ENCODE measurements at places on chromosomes 3 and 15.

GRCh38 chr3:46393011-46393410 is 13.9 kb downstream of the CCR5AS start:
- no peak for DNase-seq

DNA sequence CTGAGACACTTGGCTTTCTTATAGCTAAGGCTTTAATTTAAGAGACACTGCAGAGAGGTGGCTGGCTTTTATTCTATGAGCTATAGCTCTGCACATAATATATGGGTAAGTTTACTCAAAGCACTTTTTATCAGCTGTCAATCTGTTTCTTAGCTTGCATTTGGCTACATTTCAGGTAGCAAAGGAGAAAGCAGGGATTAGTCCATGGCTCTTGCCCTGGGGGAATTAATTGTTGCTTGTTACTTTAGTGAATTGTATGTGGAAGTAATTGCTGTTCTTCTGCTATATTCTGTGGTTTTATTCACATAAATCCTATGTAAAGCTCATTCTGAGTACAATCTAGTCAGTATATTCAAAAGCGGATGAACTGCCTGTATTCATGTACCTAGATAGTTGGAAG is 14.4 kb upstream of the CCDC39 start:
- no peak for DNase-seq

- DNase-seq: no peak
Measured at GRCh38 chr3:110625201-110625747, 446.3 kb upstream of the NECTIN3 start.

- DNase-seq: no peak
Measured at GRCh38 chr15:98893401-98893800, 114.2 kb downstream of the PGPEP1L start.

- DNase-seq: no peak
Measured at GRCh38 chr3:124840331-124840730, 46.8 kb downstream of the ITGB5 start.

DNA sequence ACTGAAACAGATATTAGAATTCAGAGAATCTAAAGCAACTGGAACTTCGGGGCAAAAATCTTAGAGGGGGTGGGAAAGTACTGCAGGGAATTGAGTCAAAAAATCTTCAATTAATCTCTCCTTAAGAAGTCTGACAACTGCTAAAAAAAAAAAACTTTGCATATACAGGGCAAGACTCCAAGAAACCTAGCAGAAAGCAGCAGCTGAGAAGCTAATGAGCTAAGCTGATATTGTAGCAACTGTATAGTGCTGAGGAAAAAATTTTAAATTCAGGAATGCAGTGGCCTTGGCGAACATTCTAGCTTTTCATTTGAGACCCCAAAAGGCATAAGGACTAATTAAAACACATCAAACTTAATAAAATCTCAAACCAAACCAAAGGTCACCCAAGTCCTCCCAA is 113.6 kb downstream of the SCAPER start:
- DNase-seq: no peak

GRCh38 chr15:31434588-31435260 is 108.1 kb downstream of the KLF13 start:
- DNase-seq: peak; percentile 94

GRCh38 chr3:115899535-115899934 is 276.2 kb downstream of the GAP43 start:
- DNase-seq: no peak

- no peak for DNase-seq
Measured at GRCh38 chr3:144585953-144586352, 614.3 kb downstream of the DIPK2A start.

- DNase-seq: no peak
Measured at GRCh38 chr15:69392352-69392751, 21.8 kb upstream of the KIF23 start.

GRCh38 chr15:49121901-49122300 is 33.5 kb downstream of the COPS2 start:
- DNase-seq: no peak

- DNase-seq: no peak
Measured at GRCh38 chr3:137222736-137223225, 265.0 kb downstream of the IL20RB start.

- DNase-seq: no peak
Measured at GRCh38 chr15:36313021-36313420, 266.4 kb upstream of the CDIN1 start.

DNA sequence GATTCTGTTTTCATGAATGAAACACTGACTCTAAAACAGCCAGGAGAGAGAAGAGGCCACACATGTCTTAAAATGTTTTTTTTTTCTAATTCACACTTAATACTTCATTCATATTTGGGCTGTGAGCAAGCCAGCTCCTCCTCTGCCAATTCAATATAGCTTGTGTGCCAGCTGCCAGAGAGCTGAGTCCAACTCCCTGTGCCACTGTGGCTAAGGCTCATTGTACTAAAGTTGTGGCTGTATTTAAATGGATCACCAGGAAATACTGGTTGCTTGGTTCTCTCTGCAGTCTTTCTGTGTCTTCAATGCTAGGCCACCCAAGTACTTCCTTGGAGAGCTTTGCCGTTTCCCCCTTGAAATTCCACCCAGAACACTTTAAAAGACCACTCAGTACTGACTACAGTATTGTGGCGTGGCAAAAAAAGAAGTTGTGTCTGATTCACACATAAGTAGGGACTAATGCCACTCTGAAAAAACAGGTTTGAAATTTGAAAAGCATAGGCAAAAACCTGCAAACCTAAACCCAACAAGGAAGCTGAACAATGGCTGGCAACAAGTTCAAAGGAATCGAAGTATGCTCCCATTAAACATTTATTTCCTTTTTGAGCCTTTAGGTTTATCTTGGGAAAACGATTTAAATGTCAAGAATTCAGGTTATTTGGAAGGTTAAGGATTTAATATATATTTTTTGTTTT is 524.7 kb downstream of the DIPK2A start:
- DNase-seq: no peak

GRCh38 chr3:18061737-18062656 is 319.6 kb upstream of the TBC1D5 start:
- DNase-seq: no peak

- DNase-seq: no peak
Measured at GRCh38 chr3:101495552-101495951, 17.5 kb downstream of the SENP7 start.

GRCh38 chr15:31481142-31481541 is 154.5 kb downstream of the KLF13 start:
- DNase-seq: no peak

DNA sequence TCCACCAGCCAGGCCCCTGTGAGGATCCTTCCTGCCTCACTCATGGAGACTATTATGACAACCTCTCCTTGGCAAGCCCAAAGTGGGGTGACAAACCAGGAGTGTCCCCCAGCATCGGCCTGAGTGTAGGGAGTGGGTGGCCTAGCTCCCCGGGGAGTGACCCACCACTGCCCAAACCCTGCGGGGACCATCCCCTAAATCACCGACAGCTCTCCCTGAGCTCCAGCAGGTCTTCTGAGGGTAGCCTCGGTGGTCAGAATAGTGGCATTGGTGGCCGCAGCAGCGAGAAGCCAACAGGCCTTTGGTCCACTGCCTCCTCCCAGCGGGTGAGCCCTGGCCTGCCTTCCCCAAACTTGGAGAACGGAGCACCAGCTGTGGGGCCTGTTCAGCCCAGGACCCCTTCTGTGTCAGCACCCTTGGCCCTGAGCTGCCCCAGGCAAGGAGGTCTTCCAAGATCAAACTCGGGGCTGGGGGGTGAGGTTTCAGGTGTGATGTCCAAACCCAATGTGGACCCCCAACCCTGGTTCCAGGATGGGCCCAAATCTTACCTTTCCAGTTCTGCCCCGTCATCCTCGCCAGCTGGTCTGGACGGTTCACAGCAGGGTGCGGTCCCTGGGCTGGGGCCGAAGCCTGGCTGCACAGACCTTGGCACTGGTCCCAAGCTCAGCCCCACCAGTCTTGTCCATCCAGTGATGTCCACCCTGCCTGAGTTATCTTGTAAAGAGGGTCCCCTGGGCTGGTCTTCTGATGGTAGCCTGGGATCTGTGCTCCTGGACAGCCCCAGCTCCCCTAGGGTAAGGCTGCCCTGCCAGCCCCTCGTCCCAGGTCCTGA is 1.0 kb downstream of the LIMD1 start:
- DNase-seq: no peak

- DNase-seq: peak; percentile 41
Measured at GRCh38 chr3:71360180-71360579, 223.3 kb downstream of the FOXP1 start.

DNA sequence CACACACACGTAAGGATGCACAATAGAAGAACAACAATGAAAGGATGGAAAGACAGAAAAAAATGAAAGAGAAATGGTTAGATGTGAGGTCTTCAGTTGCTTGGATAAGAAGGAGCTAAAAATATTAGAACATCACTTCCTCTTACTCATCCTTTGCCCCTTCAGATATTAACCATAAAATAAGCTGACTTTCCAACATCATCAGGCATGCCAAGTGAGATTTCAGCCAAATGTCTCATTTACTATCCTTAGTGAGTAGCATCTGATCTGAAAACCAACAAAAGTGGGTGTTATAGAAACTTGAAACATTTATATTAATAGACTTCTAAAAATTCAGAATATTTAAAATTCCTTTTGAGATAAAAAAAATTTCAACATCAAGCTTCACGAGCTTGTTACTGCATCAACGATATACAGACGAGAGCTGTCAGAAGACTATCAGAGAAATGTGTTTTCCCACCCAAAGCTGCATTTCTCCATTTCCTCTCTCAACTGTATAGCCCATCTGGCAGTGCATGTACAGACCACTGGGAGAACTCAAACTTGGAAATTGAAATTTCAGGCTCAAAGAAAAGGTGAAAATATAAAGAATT is 25.4 kb upstream of the LSAMP start:
- DNase-seq: no peak

GRCh38 chr15:95910643-95911212 is 419.8 kb upstream of the NR2F2 start:
- DNase-seq: no peak

GRCh38 chr3:32216172-32216783 is 22.2 kb upstream of the CMTM8 start:
- no peak for DNase-seq

- DNase-seq: no peak
Measured at GRCh38 chr15:72797338-72797689, 13.8 kb upstream of the ADPGK start.
